ENCODE measurements at places on chromosomes 4 and X.

- DNase-seq: no peak
Observed at GRCh38 chr4:108644237-108644636, 6.2 kb upstream of the OSTC start.

- no peak for DNase-seq
Observed at GRCh38 chr4:33080275-33080674, 2360.1 kb downstream of the PCDH7 start.

DNA sequence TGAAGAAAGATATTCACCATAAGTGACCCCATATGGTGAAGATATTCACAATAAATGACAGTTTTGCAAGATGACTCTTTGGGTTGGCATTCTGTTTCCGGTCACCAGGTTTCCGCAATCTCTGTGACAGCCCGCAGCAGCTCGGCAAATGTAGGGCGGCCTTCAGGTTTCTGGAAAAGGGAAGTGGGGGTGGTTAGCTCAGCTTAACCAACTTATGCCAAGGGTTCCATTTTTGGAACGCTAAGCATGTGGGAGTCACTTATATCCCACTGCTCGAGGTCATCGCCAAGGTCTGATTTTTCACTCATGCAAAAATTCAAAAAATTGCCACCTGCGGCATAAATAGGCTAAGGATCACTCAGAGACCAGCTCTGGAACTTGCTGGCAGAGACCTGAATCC lies 51.0 kb downstream of the NIPAL1 start:
- DNase-seq: no peak

DNA sequence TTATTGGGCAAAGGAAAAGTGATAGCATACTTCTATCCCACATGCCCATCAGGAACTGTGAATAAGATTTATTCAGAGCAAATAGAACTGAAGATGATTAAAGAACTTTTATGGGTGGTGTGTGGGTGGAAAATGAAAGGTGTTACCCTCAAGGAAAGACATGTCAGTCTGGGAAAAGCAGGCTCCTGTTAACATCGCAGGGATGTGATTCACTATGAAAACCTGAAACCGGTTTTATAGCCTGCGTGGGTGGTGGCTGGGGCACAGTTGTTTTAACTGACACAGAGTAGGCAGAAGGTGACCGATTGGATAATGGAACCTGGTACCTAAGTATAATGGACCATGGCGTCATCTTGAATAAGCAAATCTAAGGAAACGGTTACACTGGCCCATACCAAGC lies 61.3 kb upstream of the CASK start:
- no peak for DNase-seq

DNA sequence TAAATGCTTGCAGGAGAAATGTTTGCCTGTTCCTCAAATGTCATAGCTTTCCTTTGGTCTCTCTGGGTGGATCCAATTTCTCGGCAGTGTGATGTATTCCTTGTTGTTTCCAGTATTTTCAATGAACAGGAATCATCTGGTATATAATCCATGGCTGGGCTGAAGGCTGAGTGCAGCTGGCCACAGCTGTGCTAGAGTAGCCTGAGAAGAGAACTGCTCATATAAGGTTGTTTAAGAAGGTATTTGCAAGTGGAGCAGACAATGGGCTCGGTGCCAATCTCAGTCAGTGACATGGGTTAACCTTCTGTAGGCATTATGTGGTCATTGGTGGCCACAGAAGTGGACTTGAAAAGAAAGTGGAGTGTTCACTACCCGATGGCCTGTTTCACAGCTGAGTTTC lies 390.3 kb downstream of the SPRY1 start:
- DNase-seq: no peak

GRCh38 chr4:622996-623913 lies 2.1 kb upstream of the PDE6B start:
- DNase-seq: no peak

DNA sequence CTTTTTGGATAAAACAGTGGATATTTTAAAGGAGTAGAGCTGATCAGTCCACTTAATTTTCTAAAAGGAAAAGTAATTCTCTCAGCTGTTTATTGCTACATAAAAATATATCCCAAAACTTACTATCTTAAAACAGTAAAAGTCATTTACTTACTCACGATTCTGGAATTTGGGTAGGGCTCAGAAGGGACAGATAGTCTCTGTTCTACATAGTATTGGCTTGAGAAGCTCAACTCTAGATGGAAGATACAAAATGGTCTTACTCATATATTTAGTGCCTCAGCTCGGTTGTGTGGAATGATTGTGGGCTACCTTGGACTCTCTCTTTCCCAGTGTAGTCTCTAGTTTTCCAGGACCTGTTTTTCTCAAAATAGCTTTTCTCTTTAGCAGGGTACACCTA lies 691.5 kb upstream of the POU3F4 start:
- no peak for DNase-seq

- DNase-seq: no peak
Observed at GRCh38 chrX:152871260-152871659, 26.6 kb upstream of the ZNF185 start.

DNA sequence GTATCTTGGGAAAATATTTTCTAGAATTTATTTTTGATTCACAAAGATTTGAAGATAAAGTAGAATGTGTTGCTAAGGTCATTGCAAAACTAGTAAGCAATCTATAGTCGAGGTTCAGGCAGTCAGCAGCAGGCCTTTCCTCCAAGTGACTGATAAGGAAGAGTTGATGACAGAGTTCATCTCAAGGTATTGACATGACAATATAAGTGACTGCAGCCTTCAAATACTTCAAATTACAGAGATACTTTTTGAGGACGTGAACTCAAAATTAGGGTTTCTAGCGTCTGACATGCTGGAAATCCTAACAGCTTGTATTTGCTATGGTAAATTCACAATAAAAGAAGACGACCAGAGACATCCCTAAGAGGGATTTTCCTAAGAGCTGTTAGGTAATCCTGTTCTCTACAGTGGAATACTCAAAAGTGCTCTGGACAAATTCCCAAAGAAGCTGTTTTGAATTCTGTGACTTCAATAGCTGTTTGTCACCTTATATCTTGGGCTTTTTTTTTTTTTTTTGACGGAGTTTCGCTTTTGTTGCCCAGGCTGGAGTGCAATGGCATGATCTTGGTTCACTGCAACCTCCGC lies 7.4 kb downstream of the ARHGAP10 start:
- no peak for DNase-seq

GRCh38 chr4:1874201-1874600 lies 3.0 kb downstream of the NSD2 start:
- no peak for DNase-seq

GRCh38 chr4:54395013-54395527 lies 166.0 kb downstream of the PDGFRA start:
- no peak for DNase-seq

- no peak for DNase-seq
Observed at GRCh38 chr4:1021386-1022050, 10.1 kb downstream of the FGFRL1 start.

- DNase-seq: no peak
Observed at GRCh38 chr4:139605516-139605915, 49.5 kb upstream of the SETD7 start.

DNA sequence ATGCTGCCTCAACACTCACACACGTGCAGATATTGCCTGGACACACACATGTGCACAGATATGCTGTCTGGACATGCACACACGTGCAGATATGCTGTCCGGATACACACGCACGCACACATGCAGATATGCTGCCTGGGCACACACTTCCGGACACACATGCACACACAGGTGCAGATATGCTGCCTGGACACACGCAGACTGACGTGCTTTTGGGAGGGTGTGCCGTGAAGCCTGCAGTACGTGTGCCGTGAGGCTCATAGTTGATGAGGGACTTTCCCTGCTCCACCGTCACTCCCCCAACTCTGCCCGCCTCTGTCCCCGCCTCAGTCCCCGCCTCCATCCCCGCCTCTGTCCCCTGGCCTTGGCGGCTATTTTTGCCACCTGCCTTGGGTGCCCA lies 14.7 kb downstream of the FGFRL1 start:
- DNase-seq: no peak

Measured in SHP77 treated with DMSO at 0.1 percent for 48 hours (cell line).